SK-N-SH treated with all-trans-retinoic acid at 6 μM for 48 hours (cell line): ENCODE measurements at places on chromosomes 4 and X.
A peak's percentile ranks its signal among the peaks of the same experiment; 100 is the strongest.

GRCh38 chr4:18110099-18110498, 88.5 kb upstream of the LCORL start:
- ATAC-seq: no peak

GRCh38 chrX:42944381-42944998, 166.5 kb upstream of the PPP1R2C start:
- ATAC-seq: no peak

- no peak for ATAC-seq
Measured at GRCh38 chr4:80484712-80485111, 149.2 kb downstream of the CFAP299 start.

- peak; percentile 69 for ATAC-seq
Measured at GRCh38 chr4:1579901-1580691, 104.0 kb downstream of the FAM53A start.

DNA sequence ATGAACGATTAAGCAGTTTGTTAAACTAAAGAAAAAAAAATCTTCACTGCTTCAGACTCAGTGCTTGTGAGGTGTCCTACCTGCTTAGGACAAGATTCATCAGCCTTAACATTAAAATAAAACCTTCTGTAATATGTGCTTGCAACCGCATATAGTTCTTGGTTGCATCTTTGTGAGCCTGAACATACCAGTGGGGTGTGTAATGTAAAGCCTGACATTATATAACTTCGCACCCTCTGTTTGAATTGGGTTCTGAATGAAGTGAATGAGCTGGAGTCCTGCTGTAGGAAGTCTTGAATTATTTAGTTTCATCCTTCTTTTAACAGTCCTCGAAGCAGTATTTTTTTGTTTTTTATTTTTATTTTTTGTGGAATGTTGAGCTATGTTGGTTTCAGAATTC, 3.1 kb downstream of the KDM6A start:
- no peak for ATAC-seq
